ENCODE measurements at places on chromosomes 6 and 20. TPM values are rescaled to one million over a fixed set of nuclear protein-coding genes. Genes with fewer than 3 reads are reported as not detected.

SOBP gene
- 109 TPM for total RNA-seq

NKX2-2 gene
- total RNA-seq, result 0.31 TPM

RBCK1 gene
- total RNA-seq, result 37.2 TPM

POU3F2 gene
- 162 TPM for total RNA-seq

GABRR1 gene
- not detected for total RNA-seq
